Skeletal muscle cell (primary cell): ENCODE measurements at places on chromosomes 2 and 18.

DNA sequence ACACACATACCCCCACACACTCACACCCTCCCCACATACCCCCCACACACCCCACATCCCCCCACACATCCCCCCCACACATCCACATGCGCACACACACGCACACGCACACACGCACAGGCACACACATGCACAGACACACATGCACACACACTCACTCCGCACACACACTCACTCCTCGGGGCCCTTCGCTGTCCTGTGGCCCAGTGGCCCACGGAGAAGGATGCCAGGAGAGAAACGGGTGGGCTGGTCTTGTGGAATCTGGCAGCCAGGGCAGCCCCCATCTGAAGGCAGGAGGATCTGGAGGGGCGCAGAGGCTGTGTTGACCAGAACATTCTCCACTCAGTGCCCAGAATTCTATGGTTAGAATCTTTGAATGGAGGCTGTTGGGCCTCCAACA, 51.6 kb downstream of the ACAA2 start:
- no peak for DNase-seq

DNA sequence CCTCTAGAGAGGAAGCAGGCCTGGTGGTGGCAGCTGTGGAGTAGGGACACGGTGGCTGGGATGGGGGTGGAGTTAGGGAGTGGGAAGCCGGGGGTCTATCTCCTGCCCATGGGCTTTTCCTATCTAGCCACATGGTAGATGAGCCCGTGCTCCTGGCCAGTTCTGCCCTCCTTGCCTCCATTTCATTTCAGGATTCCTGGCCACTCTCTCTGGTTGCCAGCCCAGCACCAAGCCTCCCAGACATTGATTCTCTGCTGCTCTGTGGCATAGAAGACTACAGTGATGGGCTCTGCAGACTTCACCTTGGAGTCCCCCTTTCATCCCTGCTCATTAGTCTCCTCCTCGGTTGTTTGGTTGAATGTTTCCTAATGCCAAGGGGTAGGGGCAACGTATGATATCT, 19.4 kb downstream of the SIX3 start:
- DNase-seq: no peak

DNA sequence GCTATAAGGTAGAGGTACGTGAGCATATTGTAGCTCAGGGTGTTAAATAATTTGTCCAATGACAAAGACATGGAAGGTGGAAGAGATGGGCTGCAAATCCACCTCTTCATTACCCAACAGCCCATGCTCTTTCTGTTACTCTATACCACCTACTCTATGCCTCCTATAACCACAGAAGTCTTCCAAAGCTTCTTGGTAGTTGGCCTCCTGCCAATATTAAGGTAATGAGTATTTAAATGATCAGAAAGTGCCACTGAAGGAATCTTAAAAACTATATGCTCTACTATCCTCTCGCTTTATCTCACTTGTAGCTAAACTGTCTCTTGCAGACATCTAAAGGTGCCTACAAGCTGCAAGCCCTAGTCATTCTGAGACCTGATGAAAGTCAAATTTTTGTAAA, 41.1 kb downstream of the SULT1C2 start:
- no peak for DNase-seq

DNA sequence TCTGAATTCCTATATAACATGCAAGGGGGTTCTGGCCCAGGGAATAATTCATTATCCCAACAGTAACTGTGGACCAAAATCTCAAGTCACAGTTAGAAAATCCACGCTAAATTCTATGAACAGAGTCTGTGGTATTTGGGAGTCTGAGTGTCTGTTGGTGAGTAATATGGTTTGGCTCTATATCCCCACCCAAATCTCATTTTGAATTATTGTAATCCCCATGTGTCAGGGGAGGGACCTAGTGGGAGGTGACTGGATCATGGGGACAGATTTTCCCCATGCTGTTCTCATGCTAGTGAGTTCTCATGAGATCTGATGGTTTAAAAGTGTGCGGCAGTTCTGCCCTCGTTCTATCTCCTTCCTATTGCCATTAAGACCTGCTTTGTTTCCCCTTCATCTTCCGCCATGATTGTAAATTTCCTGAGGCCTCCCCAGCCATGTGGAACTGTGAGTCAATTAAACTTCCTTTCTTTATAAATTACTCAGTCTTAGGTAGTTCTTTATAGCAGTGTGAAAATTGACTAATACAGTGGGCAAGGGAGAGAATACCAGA, 68.3 kb downstream of the NBAS start:
- DNase-seq: no peak

GRCh38 chr2:153213022-153213421, 265.5 kb downstream of the RPRM start:
- no peak for DNase-seq
